NAMALWA (cell line): ENCODE measurements at places on chromosomes 3 and 15.

GRCh38 chr3:68504201-68504600 lies 428.1 kb downstream of the TAFA4 start:
- no peak for DNase-seq

- no peak for DNase-seq
Observed at GRCh38 chr15:39924437-39924836, 4.4 kb upstream of the GPR176 start.

DNA sequence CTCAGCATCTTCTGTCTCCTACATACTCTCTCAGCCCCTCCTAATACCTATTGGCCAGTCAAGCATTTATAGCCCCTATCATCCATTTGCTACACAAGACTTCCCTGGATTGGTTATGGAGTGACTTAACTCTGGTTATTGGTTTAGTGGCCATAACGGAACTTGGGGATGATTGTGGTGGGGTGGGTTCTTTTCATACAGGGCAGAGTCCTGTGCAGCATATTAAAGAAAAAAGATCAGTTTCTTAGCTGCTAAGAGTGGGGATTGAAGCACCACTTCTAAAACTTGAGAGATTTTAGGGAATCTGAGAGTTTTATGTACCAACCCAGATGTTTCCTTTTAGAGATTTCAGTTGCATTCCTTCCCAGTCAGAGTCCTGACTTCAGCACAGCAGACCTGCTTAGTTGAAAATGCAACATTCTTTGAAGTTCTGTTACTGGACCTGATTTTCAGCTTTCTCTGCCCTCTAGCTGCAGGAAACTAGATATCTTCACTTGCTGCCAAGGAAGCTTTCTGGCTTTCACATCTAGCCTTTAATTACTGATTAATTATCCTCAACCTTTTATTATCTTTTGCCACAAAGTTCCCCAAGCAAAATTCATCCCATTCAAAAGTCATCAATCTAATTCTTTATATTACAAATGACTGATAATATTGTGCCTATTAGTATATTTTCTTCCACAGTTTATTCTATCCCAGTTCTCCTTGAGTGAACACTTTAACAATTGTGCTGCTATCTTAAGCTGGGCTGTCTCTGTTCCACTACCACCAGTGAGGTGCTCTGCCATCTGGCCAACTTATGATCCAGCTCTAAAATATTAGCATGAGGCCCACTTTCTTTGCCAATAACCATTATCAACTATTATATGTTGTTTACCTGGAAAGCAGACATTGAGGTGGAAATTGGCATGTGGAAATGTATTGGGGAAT lies 906.0 kb upstream of the ALCAM start:
- DNase-seq = peak; percentile 19

DNA sequence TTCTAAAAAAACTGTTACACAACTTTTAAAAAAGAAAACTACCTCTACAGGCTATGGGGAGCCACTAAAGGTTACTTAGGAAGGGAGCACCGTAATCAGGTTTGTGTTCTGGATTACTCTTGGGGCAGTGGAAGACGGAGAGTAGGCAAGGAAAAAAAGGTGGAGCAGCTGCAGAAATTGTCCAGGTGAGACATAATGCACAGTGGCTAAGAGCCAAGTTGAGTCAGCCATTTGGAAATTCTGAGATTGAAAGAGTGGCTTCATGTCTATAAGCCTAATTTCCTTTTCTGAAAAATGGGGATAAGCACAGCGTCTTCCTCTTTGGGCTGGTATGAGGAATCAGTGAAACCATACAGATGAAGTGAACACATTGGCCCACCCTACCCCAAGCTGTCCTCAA lies 195.2 kb downstream of the CADPS start:
- no peak for DNase-seq

DNA sequence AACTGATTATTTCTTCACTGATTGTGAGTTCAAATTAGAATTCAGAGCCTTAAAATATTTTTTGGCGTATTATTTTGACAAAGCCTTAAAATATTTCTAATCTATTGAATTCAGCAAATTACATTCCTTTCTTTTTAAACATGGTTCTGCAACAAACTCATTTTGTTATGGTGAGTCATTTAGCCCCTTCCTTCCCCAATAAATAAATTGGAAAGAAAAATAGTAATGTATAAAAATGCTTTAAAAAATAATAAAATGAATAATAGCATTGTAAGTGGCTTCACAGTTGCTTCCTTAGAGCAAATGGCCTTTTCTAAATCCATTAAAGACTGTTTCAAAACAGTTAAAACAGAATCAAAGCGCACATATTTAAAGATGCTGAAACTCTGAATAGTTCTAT lies 12.1 kb downstream of the CSNK1G1 start:
- no peak for DNase-seq

DNA sequence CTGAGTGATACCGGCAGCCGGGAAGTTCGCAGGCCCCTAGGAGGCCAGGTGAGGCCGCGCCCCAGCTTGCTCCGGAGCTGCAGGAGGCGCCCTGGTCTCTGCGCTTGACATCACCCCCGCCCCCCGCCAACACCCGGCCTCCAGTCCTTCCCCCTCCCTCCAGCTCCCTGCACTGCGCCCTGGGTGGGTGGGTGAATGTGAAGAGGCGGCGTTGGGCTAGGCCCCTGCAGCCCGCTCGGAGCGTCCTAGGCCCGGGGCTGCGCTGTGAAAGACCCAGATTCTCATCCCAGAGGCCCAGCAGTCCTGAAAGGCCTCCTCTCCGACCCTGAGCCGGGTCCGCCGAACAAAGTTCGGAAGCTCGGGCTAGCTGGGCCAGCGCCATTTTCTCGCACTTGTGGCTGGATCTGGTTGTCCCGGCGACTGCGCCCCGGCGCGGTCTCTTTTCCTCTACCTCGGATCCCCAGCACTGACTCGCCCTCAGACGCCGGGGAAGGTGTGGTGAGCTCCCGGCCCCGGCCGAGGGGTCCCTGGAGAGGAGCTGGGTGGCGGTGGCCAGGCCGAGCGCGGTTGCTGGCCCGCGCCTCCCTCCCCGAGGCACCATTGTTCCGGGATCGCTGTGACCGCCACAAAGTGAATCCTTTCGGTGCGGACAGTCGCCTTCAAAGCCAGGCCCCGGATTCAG lies 12.9 kb downstream of the ZIC4 start:
- DNase-seq = no peak

- no peak for DNase-seq
Observed at GRCh38 chr15:61545763-61546162, 316.7 kb upstream of the RORA start.

DNA sequence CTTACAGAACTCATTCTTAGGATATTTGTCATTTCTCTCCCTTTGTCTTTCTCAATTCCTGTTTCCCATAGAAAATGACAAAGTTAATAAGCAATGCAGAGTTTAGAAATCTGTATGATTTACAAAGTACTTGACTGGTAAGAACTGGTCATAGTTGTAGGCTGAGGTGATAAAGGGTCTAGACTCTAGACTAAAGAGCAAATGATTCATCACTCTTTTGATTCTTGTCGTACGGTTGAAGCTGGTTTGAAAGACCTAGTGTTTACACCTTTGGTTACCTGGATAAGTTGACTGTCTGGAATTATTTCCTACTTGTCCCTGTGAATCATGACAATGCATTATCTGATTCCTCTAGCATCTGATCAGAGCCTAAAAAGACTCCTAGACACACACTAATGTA lies 58.9 kb upstream of the TP63 start:
- no peak for DNase-seq

DNA sequence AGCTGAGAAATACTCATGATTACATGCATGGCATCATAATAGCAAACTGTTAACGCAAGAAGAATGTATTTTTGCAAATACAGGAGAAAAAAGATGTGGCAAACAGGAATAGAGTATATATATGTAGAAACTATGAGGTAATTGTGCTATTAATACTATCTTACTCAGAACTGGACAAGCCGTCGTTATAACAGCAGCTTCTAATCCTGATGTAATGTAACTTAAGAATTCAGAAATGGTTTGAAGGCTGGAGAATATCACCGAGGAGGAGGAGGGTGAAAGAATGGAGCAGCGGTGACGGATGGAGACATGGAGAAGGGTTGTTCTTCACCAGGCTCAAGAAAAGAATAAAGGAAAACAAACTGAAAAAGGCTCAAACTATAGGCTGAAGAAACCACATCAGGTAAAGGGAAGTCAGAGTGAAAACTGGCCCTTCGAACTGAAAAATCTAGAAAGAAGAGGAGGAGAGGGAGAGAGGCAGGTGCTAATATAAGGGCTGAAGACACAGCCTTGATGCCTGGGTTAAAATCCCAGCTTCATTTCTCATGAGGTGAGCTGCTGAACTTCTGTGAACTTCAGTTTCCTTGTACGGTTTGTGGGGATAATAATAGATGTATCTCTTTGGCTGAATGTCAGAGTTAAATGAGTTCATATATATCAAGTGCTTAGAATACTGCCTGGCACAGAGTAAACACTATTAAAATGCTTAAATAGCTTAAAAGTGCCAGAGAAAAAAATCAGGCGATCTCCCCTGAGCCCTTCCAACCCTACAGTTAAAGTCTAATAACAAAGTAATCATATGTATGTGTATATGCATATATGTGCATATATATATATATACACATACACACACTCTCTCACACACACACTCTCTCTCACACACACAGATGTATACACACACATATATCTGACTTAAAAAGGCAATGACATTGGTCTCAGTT lies 43.9 kb downstream of the GOLIM4 start:
- no peak for DNase-seq

DNA sequence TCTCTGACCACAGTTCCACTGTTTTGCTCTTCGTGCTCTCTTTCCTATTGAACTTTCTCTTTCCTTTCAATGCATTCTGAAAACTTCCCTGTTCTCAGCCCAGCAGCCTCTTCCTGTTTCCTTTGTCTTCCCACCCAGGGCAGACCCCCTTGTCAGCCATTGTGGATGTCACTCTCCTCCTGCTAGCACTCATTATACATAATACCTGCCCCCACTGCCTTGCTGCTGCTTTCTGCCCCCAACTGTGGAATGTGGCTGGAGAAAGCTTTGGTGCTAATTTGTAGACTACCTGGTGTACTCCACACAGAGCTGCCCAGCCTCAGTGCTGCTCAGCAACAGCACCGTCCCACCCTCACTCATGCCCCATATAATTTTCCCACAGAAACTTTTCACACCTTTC lies 80.2 kb downstream of the CHCHD6 start:
- DNase-seq = no peak

GRCh38 chr15:100318880-100319279 lies 22.9 kb downstream of the ADAMTS17 start:
- no peak for DNase-seq

DNA sequence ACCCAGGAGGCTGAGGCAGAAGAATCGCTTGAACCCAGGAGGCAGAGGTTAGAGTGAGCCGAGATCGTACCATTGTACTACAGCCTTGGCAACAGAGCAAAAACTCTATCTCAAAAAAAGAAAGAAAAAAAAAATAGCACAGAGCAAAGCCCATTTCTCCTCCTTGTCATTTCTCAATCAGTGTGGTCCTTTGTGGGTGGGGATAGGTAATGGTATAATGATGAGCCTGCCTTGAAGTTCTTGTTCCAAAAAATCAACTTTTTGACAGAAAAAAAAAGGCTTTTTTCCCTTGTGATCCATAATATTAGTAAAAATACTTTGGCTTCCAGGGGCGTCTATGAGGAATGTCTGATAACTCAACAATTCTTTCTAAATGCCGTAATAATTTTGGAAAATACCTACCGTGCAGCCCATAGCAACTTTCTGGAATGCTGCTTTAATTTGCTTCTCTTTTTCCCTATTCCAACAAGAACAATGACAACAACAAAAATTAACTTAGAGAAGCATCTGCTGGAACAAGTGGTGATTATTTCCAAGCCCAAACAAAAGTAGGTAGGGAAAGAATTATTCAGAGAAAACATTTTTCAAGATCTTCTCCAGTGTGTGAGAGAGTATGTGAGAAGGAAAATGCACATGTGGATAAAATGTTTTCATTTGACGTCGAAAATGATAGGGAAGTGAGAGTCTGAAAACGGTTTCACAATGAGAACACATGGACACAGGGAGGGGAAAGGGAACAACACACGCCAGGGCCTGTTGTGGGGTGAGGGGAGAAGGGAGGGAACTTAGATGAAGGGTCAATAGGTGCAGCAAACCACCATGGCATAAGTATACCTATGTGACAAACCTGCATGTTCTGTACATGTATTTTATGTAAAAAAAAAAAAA lies 337.8 kb downstream of the RBMS3 start:
- no peak for DNase-seq

DNA sequence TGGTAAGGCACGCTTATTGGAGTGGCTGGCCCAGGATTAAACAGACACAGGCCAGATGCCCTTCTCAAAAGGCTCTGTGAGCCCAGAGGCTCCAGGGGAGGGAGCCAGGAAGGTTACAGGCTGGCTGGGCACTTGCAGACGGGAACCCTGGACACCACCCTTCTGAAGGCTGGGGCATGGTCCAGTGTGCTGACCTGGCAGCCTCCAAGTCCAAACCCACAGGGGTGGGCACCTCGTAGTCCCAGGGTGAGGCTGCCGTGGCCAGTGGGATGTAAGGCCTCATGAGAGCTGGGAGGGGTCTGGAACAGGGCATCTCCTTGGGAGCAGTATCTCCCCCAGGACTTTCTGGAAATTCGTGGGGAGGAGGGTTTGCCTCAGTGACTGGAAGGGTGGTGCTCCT lies 19.6 kb downstream of the EFCC1 start:
- DNase-seq = no peak

GRCh38 chr3:49940667-49941249 lies 808 bp downstream of the RBM6 start:
- peak; percentile 35 for DNase-seq

GRCh38 chr15:88645171-88646087 lies 6.6 kb downstream of the ISG20 start:
- no peak for DNase-seq

GRCh38 chr3:190617185-190617584 lies 103.3 kb downstream of the IL1RAP start:
- DNase-seq = peak; percentile 88

GRCh38 chr3:57577801-57578200 lies 19.3 kb downstream of the ARF4 start:
- no peak for DNase-seq

GRCh38 chr15:100332231-100332630 lies 9.5 kb downstream of the ADAMTS17 start:
- no peak for DNase-seq

DNA sequence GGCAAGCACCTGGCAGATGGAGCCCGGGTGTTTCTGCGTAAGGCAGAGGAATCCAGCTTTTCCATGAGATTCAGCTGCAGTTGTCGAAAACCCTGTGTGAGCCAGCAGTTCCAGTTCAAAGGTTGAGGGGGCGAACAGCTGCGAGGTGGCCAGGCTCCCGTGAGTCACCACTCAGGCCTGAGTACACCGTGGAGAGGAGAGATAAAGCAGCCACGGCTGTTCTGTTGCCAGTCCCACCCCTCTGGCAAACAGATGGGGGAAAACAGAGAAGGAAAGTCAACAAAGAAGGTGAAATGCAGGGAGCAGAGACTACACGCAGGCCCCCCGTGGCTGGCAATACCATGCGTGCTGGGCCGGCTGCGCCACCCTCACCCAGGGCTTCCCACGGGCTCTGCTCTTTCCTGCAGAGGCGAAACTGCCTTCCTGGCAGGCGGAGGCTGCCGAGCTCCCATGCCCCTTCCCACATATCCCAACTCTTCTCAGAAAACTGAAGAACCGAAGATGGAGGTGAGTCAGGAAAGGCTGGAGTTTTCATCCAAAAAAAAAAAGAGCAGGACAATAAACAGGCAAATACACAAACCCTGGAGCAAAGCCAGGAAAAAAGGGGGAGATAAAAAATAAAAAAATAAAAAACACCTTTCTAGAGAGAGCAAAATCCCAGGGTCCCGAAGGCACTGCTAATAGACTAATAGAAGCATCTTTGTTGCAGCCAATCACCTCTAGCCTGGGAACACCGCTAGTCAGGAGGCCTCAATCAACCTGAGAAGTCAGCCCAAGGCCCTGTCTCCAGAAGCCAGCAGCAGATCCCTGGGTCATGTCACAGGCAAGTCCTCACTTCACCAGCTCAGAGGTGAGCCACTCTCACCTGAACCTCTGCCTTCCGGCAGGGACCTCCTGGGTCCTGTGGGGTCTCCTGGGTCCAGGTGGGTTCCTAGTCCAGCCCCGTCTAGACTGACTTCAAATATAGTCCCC lies 37.7 kb downstream of the FAM174B start:
- DNase-seq = no peak
